ENCODE measurements at places on chromosomes 6 and 20. TPM values are rescaled to one million over a fixed set of nuclear protein-coding genes. Genes with fewer than 3 reads are reported as not detected.

Gene TRAPPC3L
- total RNA-seq, result not detected

Gene RCAN2
- 0.44 TPM for total RNA-seq

- no peaks in the 10 kb centered on the region for H3K4me1 ChIP-seq
- DNase-seq, result no peak
Observed at GRCh38 chr6:53378208-53378607, 29.5 kb upstream of the ELOVL5 start.

- peaks cover 36% of the 10 kb centered on the region for H3K4me1 ChIP-seq
- no peak overlapping the region for H3K27ac ChIP-seq
- no peaks in the 10 kb centered on the region for H3K27me3 ChIP-seq
- DNase-seq, result no peak
- no peak overlapping the region for H3K4me3 ChIP-seq
- no peaks in the 10 kb centered on the region for H3K36me3 ChIP-seq
Observed at GRCh38 chr6:145151624-145152023, 583.7 kb downstream of the EPM2A start.

Gene HLA-DQA2
- not detected for total RNA-seq

GRCh38 chr20:35151736-35152135, 4.6 kb upstream of the EDEM2 start:
- no peak overlapping the region for H3K27ac ChIP-seq
- no peaks in the 10 kb centered on the region for H3K27me3 ChIP-seq
- no peaks in the 10 kb centered on the region for H3K36me3 ChIP-seq
- H3K4me3 ChIP-seq, result no peak overlapping the region

- DNase-seq, result no peak
- H3K36me3 ChIP-seq, result peaks cover 10% of the 10 kb centered on the region
- peaks cover 25% of the 10 kb centered on the region for H3K4me1 ChIP-seq
- peak overlapping the region; percentile 93 for H3K4me3 ChIP-seq
- H3K27me3 ChIP-seq, result no peaks in the 10 kb centered on the region
Observed at GRCh38 chr6:75600768-75601167, 912 bp upstream of the SENP6 start.

DNA sequence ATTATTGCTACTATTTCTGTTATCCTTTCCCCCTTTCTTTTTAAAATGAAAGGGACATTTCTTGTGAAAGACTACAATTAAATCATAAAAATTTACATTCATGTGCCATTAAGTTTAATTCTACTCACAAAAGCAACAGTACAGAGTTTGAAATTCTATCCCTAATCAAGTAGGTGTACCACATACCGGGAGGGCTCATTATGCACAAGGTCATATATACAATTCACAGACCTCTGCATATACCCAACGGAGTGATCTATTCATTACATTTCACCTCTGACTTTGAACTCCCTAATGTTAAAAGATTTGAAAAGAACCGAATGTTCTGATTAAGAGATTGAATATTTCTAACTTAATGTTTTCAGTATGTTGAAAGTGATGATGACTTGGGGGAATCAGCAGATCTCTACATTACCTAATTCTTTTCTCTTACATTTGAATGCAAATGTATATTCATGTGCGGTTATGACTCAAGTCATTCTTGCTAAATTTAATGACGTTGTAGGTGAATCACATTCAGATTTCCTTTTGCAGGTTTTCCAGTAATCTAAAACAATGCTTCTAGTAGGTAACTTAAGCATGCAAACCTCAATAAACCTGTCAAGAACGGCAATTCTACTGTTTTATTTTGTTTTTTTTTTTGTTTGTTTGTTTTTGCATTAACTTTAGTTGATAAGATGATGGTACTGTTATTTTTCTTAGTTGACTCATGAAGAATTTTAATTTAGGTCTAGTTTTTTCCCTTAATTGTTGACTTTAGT, 7.3 kb downstream of the EYA4 start:
- peaks cover 4% of the 10 kb centered on the region for H3K4me1 ChIP-seq
- no peaks in the 10 kb centered on the region for H3K36me3 ChIP-seq
- H3K27me3 ChIP-seq, result no peaks in the 10 kb centered on the region
- no peak overlapping the region for H3K4me3 ChIP-seq
- 0 out of 2 replicates have a peak overlapping the region, but pooled peaks have one; percentile 3 for H3K27ac ChIP-seq

DNA sequence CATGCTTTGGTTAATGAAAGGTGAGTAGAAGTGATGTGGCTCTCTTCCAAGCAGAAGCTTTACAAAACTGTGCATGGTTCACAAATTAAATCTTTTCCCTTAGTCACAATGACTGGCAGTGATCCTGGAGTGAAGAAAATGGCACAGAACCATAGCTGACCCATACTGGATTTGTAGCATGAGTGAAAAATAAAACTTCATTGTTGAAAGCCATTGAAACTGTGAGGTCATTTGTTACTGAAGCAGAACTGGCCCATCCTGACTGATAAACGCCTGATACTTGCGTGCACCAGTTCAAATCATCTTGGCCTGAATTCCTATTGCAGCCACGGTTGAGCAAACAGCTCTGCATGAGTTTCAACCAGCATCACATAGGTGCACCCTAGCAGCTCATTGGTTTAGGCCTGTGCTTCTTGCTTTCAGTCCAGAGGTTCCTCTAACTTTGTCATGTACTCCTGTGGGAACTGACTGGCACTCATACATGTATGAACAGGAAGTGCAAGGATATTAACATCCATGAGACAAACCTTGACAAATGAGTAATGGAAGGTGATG, 40.5 kb downstream of the SAMD5 start:
- no peak overlapping the region for H3K27ac ChIP-seq
- no peak overlapping the region for H3K4me3 ChIP-seq
- no peaks in the 10 kb centered on the region for H3K36me3 ChIP-seq
- H3K4me1 ChIP-seq, result no peaks in the 10 kb centered on the region
- DNase-seq, result no peak
- no peaks in the 10 kb centered on the region for H3K27me3 ChIP-seq

- no peaks in the 10 kb centered on the region for H3K36me3 ChIP-seq
- peaks cover 28% of the 10 kb centered on the region for H3K4me1 ChIP-seq
- no peak overlapping the region for H3K27ac ChIP-seq
- no peak overlapping the region for H3K4me3 ChIP-seq
- DNase-seq, result peak; percentile 21
Observed at GRCh38 chr6:106122938-106123656, 37.0 kb downstream of the PRDM1 start.
